ENCODE measurements at places on chromosomes 3 and 15.

DNA sequence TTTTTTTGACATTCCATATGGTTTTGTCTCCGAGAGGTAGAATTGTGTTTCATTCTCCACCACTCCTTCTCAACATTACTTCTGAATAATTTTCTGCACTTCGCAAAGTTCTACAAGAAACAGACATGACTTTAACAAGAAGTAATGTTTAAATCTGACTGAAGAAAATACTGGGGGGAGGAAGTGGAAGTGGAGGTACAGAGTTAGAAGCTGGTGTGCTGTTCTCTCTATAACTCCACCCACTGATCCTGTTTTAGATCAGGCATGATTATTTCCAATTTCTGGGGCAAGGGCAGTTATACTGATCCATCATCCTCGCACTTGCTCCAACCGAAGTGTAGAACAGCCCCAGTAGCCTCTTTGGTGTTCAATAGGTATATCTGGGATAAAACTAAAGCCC, 9.2 kb upstream of the MCCC1 start:
- no peaks in the 10 kb centered on the region for H3K27me3 ChIP-seq
- H3K36me3 ChIP-seq, result no peaks in the 10 kb centered on the region
- no peak for DNase-seq
- H3K27ac ChIP-seq, result no peak overlapping the region

DNA sequence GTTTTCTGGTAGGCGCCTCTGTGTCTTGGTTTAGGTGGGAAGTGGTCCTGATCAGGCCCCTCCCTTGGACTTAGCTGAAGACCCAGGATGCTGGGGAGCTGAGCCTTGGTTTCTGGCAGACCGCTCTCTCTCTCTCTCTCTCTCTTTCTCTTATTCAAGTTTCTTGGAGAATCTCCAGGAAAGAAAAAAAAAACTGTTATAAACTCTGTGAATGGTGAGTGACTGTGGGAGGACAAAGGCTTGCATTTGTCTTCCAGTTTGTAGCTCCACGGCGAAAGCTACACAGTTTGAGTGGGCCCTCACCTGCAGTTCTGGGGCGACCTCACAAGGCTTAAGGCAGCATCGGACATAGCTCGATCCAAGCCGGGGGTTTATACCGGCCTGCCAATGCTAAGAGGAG, 7.5 kb downstream of the DET1 start:
- H3K27ac ChIP-seq, result no peak overlapping the region
- H3K4me1 ChIP-seq, result peaks cover 26% of the 10 kb centered on the region
- H3K36me3 ChIP-seq, result no peaks in the 10 kb centered on the region
- no peak for DNase-seq
- H3K4me3 ChIP-seq, result no peak overlapping the region

DNA sequence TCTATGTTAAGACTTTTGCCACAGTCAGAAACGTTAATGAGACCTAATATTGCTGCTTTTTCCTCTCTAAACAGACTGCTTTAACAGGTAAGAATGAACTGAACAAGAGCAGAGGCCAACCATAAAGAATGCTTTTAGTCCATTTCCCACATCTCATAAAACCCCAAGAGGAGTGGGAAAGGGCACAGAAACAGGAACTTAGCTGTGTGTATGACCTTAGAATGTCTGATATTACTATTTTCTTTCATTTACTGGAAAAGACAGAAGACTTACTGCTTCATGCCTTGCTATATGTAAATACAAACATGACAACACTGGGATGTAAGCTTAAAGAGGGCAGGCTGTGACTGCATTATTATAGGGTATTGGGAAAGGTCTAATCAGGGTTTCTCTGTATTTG, 115.0 kb downstream of the ISL2 start:
- H3K27ac ChIP-seq, result no peak overlapping the region
- H3K4me3 ChIP-seq, result no peak overlapping the region
- peaks cover 7% of the 10 kb centered on the region for H3K4me1 ChIP-seq
- DNase-seq, result no peak
- H3K36me3 ChIP-seq, result no peaks in the 10 kb centered on the region

GRCh38 chr15:79332824-79333510, 22.1 kb downstream of the TMED3 start:
- H3K36me3 ChIP-seq, result no peaks in the 10 kb centered on the region
- no peaks in the 10 kb centered on the region for H3K4me1 ChIP-seq
- no peak overlapping the region for H3K27ac ChIP-seq
- no peak overlapping the region for H3K4me3 ChIP-seq
- peak; percentile 9 for DNase-seq
- no peaks in the 10 kb centered on the region for H3K27me3 ChIP-seq

DNA sequence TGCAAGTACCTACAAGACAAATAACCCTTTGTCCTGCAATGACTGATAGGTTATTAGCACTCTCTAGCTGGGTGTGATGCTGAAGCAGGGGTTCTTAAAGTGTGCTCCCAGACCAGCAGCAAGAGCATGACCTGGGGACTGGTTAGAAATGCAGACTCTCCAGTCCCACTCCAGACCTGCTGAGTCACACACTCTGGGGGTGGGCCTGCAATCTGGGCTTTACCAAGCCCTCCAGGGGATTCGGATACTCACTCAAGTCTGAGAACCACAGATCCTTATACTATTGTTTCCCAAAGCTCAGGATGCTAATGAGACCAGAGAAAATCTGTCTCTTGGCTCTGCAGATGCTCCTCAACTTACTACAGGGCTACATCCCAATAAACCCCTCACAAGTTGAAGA, 142.1 kb upstream of the RAD18 start:
- no peak overlapping the region for H3K4me3 ChIP-seq
- no peaks in the 10 kb centered on the region for H3K36me3 ChIP-seq
- H3K27ac ChIP-seq, result no peak overlapping the region
- no peaks in the 10 kb centered on the region for H3K4me1 ChIP-seq

GRCh38 chr3:98259707-98260106, 4.3 kb upstream of the OR5H6 start:
- H3K4me3 ChIP-seq, result no peak overlapping the region
- H3K27ac ChIP-seq, result no peak overlapping the region
- no peaks in the 10 kb centered on the region for H3K4me1 ChIP-seq
- no peak for DNase-seq

- H3K36me3 ChIP-seq, result no peaks in the 10 kb centered on the region
- H3K4me1 ChIP-seq, result peaks cover 20% of the 10 kb centered on the region
- peak; percentile 39 for DNase-seq
- H3K4me3 ChIP-seq, result no peak overlapping the region
Measured at GRCh38 chr3:130825762-130826299, 68.1 kb upstream of the ATP2C1 start.

DNA sequence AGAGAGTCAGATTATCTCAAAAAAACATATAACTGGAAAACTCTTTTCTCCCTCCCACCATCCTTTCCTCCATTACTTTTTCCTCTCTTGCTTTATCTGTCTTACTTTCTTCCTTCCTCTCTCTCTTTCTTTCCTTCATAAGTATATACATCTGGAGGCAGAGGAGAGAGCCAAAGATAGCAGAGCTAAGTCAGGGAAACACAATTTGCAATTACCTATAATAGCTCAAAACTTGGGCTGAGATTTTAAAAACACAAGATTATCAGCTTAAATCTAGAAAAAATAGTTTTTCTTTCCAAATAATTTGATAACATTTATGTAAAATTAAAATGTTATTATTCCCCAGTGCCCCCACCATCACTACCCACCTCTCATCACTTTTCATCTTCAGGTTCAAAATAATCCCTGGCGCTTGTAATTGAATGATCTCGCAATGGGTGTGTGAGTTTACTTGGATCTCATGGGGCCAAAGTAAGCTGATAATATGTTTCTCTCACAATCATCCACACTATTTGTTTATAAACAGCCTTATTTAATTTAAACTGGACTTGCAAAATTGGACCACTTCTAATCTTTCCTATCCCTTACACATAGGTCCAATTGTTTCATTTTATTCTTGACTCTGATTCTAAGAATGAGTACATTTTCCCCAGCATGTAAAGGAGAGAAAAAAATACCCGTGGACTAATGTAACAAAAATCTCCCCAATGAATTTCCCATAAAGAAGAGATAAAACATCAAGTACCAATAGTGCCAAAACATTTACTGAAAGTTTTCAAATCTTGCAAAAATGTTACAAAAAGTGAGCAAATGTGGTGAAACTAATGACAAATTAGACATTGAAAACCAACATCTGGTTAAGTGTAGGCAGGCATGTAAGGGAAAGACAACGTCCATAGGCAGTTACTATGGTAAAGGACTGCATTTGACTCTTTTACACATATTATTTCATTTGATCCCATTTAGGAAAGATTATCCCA, 236.9 kb downstream of the DTWD1 start:
- H3K4me3 ChIP-seq, result no peak overlapping the region
- H3K27ac ChIP-seq, result peak overlapping the region; percentile 56
- H3K4me1 ChIP-seq, result peaks cover 9% of the 10 kb centered on the region
- no peak for DNase-seq
- no peaks in the 10 kb centered on the region for H3K27me3 ChIP-seq

- H3K27me3 ChIP-seq, result no peaks in the 10 kb centered on the region
- H3K4me1 ChIP-seq, result no peaks in the 10 kb centered on the region
- no peak for DNase-seq
- no peak overlapping the region for H3K27ac ChIP-seq
Measured at GRCh38 chr3:149589332-149589731, 68.5 kb downstream of the WWTR1 start.

GRCh38 chr15:95141486-95141885, 910.1 kb downstream of the MCTP2 start:
- no peaks in the 10 kb centered on the region for H3K4me1 ChIP-seq
- H3K27me3 ChIP-seq, result no peaks in the 10 kb centered on the region
- DNase-seq, result no peak
- H3K4me3 ChIP-seq, result no peak overlapping the region
- H3K36me3 ChIP-seq, result no peaks in the 10 kb centered on the region

- no peak overlapping the region for H3K27ac ChIP-seq
- no peak overlapping the region for H3K4me3 ChIP-seq
- H3K36me3 ChIP-seq, result no peaks in the 10 kb centered on the region
- no peak for DNase-seq
- H3K27me3 ChIP-seq, result no peaks in the 10 kb centered on the region
Measured at GRCh38 chr3:56048331-56048730, 419.9 kb downstream of the ERC2 start.

- no peak overlapping the region for H3K27ac ChIP-seq
- no peaks in the 10 kb centered on the region for H3K36me3 ChIP-seq
- no peak for DNase-seq
Measured at GRCh38 chr15:61687651-61688050, 372.6 kb downstream of the VPS13C start.

DNA sequence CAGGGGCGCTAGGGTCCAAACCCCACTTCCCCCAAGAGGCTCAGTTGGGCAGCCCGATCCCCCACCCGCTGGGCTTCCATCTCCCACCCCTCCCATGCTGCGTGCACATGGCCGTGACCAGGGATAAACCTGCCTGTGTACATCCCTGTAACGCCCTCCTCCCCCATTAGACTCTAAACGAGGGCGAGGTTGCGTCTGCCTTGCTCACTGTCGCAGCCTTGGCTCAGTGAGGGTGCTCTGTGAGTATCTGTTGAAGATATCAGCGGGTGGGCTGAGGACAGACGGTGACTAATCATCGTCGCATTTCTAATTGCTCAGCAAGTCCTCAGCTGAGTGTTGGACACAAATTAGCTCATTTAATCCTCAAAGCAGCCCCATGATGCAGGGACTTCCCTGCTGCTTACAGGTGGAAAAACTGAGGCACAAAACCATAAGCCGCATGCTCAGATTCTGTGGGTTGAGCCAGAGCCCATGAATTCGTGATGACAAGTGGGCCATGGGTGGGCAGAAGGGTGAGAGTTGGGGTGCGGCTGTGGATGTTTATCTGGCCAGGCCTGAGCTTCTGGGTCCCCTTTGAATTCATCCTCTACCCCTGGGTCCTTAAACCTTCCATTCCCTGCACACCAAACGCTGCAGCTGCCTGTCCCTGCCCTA, 26.0 kb downstream of the FBLN2 start:
- H3K27me3 ChIP-seq, result no peaks in the 10 kb centered on the region
- DNase-seq, result peak; percentile 62
- peak overlapping the region; percentile 83 for H3K27ac ChIP-seq

- H3K4me3 ChIP-seq, result no peak overlapping the region
- H3K36me3 ChIP-seq, result no peaks in the 10 kb centered on the region
- H3K27me3 ChIP-seq, result no peaks in the 10 kb centered on the region
- DNase-seq, result no peak
- H3K4me1 ChIP-seq, result no peaks in the 10 kb centered on the region
Measured at GRCh38 chr3:177640319-177640965, 443.2 kb upstream of the TBL1XR1 start.

GRCh38 chr3:141368062-141368924, at the start of gene ZBTB38:
Gene ZBTB38, plus strand, starts transcription at chr3:141368504. Its CDS starts 73,885 bp downstream, at chr3:141442389.
- peak within 1 kb of the TSS; percentile 98 for H3K27ac ChIP-seq
- H3K4me1 ChIP-seq, result peaks cover 37% of the 10 kb centered on the region
- no peaks in the 10 kb centered on the region for H3K27me3 ChIP-seq
- peak; percentile 96 for DNase-seq
- no peaks in the 10 kb centered on the region for H3K36me3 ChIP-seq

DNA sequence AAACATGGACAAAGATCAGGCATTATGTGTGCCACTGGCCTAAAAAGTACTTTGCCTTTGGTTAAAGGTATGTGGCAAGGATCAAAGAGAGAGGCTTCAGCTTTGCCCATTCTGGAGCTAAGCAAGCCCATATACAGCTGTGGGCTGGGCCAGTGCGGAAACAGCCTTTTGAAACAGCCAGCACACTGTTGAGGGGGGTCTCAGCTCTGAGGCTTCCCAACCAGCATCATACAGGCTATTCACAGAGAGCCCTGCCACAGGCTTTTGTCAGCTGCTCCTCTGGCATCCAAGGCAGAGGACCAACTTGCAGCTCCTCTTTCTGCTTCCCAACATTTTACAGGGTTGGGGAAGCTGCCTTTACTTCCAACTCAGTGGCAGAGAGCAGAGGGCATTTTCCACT, 63.2 kb upstream of the FOXB1 start:
- DNase-seq, result no peak
- no peaks in the 10 kb centered on the region for H3K36me3 ChIP-seq
- no peak overlapping the region for H3K27ac ChIP-seq
- H3K27me3 ChIP-seq, result peaks cover 15% of the 10 kb centered on the region

- no peaks in the 10 kb centered on the region for H3K36me3 ChIP-seq
- no peak for DNase-seq
- no peak overlapping the region for H3K27ac ChIP-seq
- no peaks in the 10 kb centered on the region for H3K4me1 ChIP-seq
Measured at GRCh38 chr15:75389791-75390382, 21.5 kb upstream of the MAN2C1 start.

- peaks cover 7% of the 10 kb centered on the region for H3K4me1 ChIP-seq
- H3K4me3 ChIP-seq, result no peak overlapping the region
- H3K27me3 ChIP-seq, result no peaks in the 10 kb centered on the region
- DNase-seq, result no peak
- H3K36me3 ChIP-seq, result no peaks in the 10 kb centered on the region
Measured at GRCh38 chr3:66050821-66051220, 12.1 kb upstream of the MAGI1 start.

GRCh38 chr15:28888302-28888894, 2.6 kb downstream of the APBA2 start:
- DNase-seq, result no peak
- H3K36me3 ChIP-seq, result no peaks in the 10 kb centered on the region
- peaks cover 5% of the 10 kb centered on the region for H3K4me1 ChIP-seq
- peaks cover 15% of the 10 kb centered on the region for H3K27me3 ChIP-seq
- H3K4me3 ChIP-seq, result no peak overlapping the region
- no peak overlapping the region for H3K27ac ChIP-seq

- H3K27me3 ChIP-seq, result no peaks in the 10 kb centered on the region
- H3K36me3 ChIP-seq, result no peaks in the 10 kb centered on the region
- no peak overlapping the region for H3K27ac ChIP-seq
- H3K4me3 ChIP-seq, result no peak overlapping the region
- peak; percentile 70 for DNase-seq
Measured at GRCh38 chr15:68650901-68651709, 72.3 kb downstream of the CORO2B start.
